Activated CD8-positive, alpha-beta memory T cell treated with anti-CD3 and anti-CD28 coated beads, Interleukin-2, amount 50 U/mL, for 48 hours (primary cell): ENCODE measurements at places on chromosomes 1 and 21.

GRCh38 chr1:5979536-5980313, 12.5 kb downstream of the NPHP4 start:
- no peak for DNase-seq

GRCh38 chr1:23470282-23471070, 13.5 kb downstream of the ASAP3 start:
- no peak for DNase-seq

- DNase-seq, result no peak
These were observed 770.7 kb downstream of the LTN1 start for GRCh38 chr21:28221984-28222383.

GRCh38 chr1:3125078-3125477, 56.1 kb downstream of the PRDM16 start:
- DNase-seq, result no peak

DNA sequence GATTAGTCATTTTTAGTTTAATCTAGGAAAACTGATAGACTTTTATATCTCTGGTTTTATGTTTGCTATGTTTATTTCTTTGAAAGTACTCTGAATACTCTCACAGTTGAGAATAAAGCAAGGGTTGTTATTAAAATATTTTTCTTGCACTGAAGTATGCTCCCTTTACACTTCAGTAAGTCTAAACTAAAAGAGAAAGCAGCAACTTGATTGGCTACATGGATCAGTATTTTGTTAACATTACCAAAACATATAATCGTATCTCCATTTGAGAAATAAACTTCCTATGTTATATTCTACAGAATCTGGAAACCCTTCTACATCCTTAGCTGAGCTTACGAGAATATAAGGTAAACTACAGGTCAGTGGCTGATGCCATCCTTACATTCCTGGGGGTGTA, 149.5 kb upstream of the HP1BP3 start:
- DNase-seq, result no peak

DNA sequence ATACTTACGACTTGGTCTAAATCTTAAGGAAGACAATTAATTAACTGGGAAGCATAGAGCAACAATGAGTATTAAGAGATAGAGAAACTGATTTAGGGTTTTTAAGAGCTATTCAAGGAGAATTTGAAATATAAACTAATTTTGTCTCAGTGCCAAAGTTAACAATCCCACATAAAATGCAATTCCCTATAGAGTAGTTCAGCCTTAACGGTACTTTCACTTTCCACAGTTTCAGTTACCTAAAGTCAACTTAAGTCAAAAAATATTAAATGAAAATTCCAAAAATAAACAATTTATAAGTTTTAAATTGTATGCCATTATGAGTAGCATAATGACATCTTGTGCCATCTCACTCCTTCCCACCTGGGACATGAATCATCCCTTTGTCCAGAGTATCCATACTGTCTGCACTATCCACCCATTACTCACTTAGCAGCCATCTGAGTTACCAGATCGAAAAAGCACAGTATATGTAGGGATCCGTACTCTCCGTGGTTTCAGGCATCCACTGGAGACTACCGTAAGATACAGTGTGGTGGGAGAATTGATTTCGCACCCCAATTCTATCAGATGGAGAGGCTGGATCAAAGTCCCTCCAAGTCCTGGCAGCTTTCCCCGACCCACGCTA, 4.8 kb upstream of the SARS1 start:
- DNase-seq, result no peak

DNA sequence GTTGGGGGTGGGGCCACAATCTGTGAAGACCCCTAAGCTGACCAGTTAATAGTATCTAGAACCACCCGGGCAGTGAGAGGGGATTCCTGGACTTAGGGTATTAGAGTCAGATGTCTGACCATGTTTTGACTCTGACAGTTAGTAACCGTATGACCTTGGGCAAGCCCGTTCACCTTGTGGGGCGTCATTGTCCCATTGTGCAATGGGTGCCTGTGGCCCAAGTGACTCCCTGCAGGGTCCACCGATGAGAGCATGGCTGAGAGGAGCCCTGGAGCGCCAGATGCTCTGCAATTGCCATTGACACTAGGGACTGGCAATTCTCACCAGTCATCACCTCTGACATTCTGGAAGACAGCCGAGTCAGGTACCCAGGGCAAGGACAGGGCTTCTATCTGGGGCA, 225.9 kb upstream of the CSF3R start:
- DNase-seq, result no peak

DNA sequence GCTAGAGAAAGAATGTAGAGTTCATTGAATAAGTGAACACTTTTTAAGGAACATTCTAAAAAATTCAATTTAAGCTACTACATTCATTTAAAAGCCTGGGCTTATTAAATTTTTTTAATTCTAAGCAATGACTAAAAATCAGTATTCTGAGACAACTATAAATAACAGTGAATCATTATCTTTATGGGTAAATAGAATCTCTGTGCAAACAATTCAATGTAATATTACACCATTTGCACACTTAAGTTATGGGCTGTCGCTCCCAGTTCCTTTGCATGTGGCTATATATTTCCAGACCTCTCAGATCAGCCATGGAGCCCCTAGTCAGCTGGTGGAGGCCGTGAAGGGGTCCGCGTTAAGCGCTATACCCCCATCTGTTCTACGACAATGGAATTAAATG, 65.1 kb downstream of the KCNK1 start:
- no peak for DNase-seq

DNA sequence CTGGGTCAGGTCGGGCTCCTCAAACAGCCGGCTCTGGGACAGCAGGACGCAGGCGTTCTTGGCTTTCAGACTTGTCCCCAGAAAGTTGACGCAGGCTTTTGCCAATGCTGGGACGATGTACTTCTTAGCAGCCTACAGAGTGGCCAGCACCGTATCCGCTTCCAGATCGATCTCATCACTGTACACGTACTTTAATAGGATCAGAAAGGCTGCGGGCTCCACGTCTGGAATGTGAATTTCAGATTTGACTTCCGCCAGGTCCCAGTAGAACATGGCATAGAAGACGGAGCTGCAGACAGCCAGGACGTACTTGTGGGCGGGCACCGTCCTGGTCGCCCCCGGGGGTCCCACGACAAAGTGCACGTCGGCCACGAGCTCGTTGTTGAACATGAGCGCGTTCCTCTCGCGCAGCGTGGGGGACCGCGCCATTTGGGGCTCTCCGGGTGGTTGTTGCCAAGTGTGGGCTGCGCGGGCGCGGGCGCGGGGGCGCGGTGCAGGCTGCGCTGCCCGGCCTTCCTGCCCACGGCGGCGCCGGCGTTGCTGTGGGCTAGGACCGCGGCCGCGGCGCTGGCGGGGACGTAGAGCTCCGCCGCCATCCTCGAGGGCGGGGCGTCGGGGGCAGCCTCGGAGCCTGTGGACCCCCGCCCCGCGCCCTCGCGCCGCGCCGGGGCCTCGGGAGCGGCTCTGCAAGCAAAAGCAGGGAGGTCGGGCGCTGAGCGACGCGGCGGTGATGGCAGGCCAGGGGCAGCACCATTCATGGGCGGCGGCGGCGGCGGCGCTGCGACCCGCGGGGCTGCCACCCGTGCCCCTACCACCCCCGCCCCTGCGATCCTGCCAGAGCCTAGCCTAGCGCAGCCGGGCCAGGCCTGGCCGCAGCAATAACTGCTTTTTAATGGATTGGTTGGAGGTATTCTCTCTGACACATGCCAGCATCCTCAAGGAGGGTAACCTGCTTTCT, 10.6 kb downstream of the CNR2 start:
- no peak for DNase-seq
